CD4-positive, CD25-positive, alpha-beta regulatory T cell (primary cell): ENCODE measurements at places on chromosomes 4 and X.

DNA sequence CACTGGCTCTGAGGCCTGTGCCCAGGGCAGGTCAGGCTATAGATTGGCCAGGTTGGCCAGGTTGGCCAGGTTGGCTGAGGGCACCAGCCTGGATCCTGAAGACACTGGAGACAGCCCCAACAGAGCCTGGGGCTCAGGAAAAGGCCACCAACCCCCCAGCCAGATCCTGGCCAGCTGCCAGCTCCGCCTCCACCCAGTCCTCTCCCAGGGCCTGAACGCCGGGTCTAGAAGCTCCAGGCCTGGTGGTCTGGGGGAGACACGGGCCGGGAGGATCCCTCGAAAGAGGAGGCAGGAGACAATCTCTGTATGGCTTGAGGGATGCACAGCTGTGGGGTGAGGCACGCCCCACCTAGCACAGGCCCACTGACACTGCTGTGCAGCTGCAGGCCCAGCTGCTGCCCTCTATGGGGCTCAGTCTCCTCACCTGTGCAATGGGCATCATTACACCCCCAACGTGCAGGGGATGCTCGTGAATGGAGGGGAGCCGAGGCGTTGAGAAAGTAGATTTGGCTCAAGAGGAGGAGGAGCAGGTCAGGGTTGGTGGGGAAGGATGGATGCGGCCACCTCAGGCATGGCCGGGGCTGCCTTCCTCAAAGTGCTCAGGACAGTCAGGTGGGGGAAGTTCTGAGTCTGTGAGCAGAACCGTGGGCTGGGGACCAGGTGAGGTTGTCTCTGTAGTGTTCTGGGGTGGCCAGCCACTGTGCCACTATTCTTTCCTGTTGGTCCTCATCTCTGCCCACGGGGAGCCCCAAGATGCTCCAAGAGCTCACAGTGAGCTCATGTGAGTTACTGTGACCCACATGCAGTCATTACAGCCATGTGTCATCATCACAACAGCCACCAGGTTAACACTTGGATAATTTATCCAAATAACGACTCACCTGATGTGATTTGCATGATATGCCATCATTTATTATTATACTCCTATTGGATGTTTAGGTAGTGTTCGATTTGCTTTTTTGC, 10.8 kb upstream of the GAGE10 start:
- DNase-seq = no peak

DNA sequence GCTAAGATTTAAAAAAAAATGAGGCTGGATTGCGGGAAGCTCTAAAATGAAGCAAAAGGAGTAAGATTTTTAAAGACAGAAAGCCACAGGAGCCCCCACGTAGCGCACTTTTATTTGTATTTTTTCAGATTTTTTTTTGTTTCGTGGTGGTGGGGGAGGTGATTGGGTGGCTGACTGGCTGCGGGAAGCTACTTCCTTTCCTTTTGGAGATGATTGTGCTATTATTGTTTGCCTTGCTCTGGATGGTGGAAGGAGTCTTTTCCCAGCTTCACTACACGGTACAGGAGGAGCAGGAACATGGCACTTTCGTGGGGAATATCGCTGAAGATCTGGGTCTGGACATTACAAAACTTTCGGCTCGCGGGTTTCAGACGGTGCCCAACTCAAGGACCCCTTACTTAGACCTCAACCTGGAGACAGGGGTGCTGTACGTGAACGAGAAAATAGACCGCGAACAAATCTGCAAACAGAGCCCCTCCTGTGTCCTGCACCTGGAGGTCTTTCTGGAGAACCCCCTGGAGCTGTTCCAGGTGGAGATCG, 908 bp downstream of the PCDH10 start:
- no peak for DNase-seq

GRCh38 chr4:10635091-10635490, 49.5 kb downstream of the CLNK start:
- no peak for DNase-seq

GRCh38 chr4:1711571-1712215, 426 bp downstream of the SLBP start:
- DNase-seq = no peak

- DNase-seq = no peak
These were observed 223.1 kb downstream of the FMR1NB start for GRCh38 chrX:148204195-148204594.

GRCh38 chr4:83150653-83151330, 36.3 kb upstream of the PLAC8 start:
- no peak for DNase-seq

GRCh38 chr4:98248934-98249333, 12.2 kb upstream of the RAP1GDS1 start:
- no peak for DNase-seq

DNA sequence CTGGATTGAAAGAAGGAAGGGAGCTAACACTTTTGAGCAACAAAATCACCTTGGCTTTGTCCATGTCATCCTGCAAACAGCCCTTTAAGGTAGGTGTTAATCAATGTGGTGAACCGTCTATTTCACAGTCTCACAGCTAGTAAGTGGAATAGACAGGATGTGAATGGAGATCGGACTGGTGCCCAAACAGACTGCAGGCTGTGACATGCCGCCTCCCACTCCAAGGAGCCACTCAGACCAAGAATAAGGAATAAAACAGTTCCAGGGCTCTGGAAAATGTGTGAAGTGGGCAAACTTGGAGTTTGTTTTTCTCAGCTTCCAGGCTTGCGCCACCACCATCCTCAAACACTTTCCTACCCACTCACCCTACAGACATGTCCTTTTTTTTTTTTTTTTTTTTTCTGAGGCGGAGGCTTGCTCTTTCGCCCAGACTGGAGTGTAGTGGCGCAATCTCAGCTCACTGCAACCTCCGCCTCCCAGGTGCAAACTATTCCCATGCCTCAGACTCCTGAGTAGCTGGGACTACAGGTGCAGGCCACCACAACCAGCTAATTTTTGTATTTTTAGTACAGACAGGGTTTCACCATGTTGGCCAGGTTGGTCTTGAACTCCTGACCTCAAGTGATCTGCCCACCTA, 57.7 kb upstream of the SEC24B start:
- no peak for DNase-seq

DNA sequence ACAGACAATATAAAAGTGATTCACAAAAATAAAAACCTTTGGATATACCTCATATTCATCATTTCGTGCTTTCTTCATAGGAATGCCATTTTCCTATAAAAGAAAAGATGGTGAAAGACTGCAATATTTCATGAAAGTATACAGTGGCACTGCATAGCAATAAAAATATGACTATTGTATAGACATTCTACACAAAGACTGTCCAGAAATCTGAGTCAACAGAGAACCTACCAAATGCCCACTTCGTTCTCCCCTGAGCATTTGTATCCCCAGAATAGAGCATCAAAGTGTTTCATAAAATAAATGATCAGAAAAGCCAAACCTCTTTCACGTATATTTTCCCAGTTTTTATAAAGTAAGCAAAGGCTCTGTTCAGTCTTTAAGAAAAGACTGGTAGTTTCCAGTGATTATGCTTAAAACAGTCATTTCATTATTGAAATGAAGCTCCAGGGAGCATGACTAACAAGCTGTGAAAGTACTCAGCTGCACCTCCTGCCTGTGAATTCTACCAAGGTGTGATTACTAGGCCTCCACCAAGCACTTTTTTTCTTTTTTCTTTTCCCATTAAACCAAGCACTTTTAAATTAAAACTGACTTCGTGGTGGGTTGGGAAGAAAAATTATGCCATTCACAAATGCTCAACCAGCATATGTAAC, 20.2 kb downstream of the PPA2 start:
- no peak for DNase-seq

DNA sequence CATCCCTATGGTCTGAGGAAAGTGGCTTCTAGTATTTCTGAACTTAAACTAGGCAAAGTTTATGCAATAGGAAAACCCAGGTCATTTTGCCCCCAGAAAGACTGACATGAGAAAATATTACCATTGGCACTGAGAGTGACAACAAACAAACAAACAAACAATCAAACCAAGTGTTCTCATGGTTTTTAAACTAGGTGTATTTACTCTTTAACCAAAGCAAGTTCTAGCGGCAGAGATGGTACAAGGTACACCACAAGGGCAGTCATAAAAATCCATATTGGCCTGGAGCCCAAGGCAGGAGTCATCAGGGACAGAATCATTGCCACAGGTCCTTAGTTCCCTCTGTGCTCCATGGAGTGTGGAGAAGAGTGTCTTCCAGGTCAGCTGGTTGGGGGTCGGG, 26.0 kb upstream of the ENPEP start:
- no peak for DNase-seq

DNA sequence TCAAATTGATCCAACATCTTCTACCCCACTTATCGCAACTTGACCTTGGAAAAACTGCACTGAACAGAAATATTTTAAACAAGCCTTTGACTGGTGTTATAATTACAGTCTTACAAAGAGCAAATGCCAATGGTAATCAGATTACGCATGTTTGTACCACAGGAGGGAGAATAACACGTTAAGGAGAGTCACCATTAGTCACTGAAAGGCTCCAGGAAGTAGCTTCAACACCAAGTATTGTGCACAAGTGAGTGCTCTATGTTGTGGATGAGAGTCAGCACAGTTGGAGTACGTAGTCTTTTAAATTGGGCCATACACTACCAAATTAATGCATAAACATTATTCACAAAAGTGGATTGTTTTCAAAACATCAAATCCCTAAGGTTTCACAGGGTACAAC, 1081.5 kb upstream of the TENM3 start:
- DNase-seq = no peak

DNA sequence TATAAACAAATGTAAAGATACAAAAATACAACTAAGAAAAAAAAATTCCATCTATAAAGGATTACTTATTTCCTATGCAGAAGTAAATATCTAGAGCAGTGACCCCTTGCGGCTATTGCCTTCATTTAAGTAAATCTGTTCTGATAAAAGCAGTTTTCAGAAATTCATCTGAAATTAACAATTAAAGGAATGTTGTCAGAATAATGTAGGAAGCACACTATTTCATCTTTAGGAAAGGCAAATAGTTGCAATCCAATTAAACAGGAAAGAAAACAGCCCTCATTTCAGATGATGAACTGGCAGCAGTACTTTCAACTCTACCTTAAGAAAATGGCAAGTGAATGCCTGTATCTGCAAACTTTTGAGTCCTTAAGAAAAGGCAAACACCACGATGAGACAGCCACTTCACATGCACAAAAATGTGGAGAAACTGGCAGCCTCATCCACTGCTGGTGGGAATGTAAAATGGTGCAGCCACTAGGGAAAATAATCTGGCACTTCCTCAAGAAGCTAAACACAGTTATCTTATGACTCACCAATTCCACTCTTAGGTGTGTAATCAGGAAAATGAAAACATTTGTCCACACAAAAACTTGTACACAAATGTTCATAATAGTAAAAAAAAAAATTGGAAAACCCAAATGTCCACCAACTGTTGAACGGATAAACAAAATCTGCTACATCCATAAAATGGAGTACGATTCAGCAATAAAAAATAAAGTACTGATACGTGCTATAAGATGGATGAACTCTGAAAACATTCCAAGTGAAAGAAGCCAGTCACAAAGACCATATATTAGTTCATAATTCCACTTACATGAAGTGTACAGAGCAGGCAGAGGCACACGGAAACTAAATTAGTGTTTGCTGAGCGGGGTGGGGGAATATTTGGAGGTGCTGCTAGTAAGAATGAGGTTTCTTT, 2.0 kb upstream of the THAP9 start:
- DNase-seq = no peak

- no peak for DNase-seq
These were observed 139.4 kb upstream of the SCML1 start for GRCh38 chrX:17597836-17598439.

GRCh38 chr4:1559896-1560650, 124.0 kb downstream of the FAM53A start:
- DNase-seq = no peak

GRCh38 chr4:132124624-132124974, 1024.5 kb upstream of the PCDH10 start:
- no peak for DNase-seq

- no peak for DNase-seq
These were observed 84.8 kb upstream of the TFDP3 start for GRCh38 chrX:133302775-133303445.

DNA sequence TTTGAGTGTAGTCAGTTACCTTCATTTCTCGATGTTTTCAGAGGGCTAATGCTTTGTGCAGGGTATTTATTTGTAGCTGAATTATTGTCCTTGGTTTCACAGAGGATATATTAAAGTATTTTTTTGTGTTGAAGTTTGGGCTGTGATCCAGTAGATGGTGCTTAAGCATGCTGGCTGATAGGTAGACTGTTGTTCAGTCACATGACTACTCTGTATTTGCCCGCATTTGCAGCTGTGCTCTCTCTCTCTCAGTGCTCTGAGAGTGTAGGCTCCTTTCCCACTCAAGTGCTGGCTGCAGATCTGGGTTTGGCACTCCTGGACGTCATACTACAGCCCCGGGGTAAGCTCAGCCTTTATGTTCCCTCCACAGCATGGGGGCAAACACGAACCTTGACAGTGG, 21.7 kb downstream of the RAB40AL start:
- DNase-seq = no peak

DNA sequence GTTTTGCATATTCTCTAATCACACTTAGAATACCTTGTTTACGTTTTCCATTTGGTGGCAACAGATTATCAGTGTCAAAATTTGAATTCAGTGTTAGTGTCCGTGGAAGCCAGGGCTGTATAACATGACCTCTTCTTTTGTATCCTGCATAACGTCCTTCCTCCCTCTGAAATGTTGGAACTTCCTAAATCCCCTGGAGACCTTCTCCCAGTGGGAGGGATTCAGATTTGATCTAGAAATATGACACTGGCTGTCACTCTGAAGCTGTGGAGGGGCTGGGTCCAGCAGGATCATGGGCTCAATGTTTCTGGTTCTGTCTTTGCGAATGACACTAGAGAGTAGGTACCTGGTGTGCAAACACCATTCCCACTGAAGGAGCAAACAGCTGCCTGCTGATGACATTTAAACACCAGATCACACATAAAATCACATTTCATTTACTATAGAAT, 850 bp upstream of the CXCL3 start:
- DNase-seq = no peak

DNA sequence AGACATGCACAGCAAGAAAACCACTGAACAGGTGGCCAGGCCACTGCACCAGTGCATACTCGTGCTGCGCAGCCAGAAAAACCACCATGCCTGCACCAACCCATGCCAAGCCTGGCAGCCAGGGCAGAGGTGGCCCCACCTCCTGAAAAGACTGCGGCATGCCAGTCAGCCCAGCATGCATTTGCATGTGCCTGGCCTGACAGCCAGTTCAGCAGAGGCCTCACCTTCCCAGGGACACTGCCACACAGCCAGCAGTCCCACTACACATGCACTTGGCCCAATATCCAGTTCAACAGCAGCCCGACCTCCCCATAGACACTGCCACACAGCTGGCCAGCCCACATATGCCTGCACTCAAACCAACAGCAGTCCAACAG, 43.5 kb upstream of the DDX60 start:
- no peak for DNase-seq

GRCh38 chrX:106510713-106511403, 100.9 kb upstream of the RADX start:
- DNase-seq = no peak

DNA sequence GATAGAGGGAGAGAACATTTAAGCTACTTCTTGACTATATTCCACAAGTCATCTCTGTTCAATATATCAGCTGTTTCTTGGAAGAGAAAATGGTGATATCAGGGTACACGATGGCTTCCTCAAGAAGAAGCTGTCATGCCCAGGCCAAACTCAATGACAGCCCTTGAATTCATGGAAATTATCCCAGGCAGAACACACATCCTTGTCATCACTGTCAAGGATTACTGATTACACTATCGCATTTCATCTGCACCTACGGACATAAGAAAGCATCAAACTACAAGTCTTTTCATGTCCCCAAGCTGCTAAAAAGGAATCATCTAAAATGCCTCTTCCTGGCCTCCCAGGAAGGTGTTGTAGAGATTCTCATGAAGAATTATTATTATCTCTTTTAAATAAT, 165.2 kb upstream of the SLC7A11 start:
- no peak for DNase-seq
